ENCODE measurements at places on chromosomes 2 and 18.

GRCh38 chr18:65792456-65793074 is 41.8 kb downstream of the CDH7 start:
- DNase-seq, result no peak

DNA sequence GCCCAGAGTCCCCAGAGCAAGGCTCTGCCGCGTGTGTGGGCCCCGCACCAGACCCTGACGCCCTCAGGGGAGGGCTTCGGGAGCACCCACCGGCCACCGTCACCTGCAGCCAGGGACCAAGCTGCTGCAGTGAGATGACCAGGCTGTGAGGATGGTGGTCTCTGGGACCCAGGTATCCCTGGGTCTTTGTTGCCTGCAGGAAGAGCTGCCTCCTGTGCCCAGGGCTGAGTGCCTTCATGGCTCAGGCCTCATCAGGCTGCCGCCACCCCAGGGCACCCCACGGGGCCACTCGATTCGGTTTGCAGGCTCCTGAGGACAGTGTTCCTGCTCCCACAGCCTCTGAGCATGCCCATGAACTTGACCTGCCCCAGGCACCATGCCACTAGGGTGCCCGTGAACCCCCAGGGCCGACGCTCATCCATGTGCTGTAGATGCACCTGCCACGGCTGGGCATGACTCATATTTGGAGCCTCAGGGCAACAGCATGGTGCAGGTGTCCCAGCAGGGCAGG is 109.8 kb downstream of the FAM210A start:
- no peak for DNase-seq

GRCh38 chr18:28735731-28736130 is 558.8 kb upstream of the CDH2 start:
- no peak for DNase-seq

DNA sequence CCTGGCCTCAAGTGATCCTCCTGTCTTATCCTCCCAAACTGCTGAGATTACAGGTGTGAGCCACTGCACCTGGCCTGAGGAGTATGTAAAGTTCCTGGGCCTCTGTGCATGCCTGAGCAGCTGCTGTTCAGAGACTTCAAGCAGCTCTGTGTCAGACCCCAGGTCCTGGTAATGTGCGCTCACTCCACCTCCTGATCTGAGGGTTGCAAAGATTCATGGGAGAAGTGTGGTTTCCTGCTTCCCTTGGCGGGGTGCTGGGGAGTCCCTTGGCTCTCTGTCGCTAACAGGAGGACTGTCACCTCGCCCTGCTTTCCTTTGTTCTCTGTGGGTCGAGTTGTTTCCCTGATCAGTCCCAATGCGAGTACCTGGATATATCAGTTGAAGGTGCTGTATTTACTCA is 8.6 kb upstream of the IL36A start:
- DNase-seq, result peak; percentile 79

GRCh38 chr2:71452565-71452964 is 796 bp upstream of the DYSF start:
- DNase-seq, result no peak

GRCh38 chr2:102063487-102063911 is 71.7 kb downstream of the IL1R2 start:
- DNase-seq, result no peak

GRCh38 chr2:8223695-8224346 is 458.0 kb upstream of the ID2 start:
- no peak for DNase-seq

- DNase-seq, result no peak
Observed at GRCh38 chr18:62412231-62412979, 87.3 kb downstream of the TNFRSF11A start.

- DNase-seq, result no peak
Observed at GRCh38 chr18:78601349-78601748, 378.3 kb upstream of the SALL3 start.

DNA sequence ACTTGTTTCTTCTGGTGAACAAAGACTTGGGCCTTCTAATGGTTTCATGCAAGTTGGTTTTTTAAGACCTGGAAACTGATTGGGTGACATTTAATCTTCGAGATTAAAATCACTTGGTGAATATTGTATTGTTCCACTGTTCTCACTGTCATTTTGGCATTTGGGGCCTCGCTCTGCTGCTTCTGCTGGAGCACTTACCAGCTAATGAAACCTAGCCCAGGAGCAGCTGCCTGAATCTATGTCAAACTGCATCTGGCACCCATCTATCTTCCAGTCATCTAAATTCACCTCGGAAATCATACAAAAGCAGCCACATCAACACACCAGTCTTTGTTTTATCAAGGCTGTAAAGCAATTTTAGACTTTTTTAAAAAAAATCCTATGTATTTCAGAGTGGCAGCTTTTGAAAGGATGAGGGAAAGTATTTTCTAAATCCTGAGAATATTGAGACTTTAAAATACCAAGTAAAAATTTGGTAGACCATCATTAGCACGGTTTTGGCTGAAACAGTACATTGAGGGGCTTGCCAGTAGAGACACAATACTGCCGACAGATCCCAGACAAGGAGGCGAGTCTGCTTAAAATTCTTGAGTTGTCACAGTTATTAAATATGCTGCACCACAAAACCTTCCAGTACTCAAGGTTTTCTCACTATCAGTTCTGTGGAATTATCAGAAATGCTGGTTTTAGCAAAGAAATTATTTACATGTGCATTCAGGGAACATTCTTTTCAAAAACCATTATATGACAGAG is 26.1 kb upstream of the SERTAD2 start:
- no peak for DNase-seq

GRCh38 chr2:120174963-120175581 is 48.1 kb downstream of the TMEM185B start:
- DNase-seq, result peak; percentile 69

DNA sequence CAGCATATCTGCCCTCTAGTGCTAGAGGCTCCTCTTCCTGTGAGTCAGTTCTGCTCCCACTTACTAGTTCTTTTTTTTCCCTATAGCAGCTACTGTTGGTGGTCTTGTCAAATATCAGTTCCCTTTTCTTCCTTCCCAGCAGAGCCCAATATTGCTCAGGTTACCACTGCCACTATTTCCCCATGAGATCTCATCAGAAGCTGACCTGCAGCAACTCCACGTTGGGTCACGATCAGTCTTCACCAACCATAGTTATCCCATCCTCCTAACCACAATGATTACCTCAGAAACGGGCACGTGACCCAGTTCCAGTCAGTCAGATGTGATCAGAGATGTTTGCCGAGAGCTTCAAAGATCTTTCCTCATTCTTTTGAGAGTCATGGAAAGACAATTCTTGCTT is 59.7 kb upstream of the CAPN13 start:
- no peak for DNase-seq

GRCh38 chr2:8312221-8312620 is 369.6 kb upstream of the ID2 start:
- DNase-seq, result no peak

- no peak for DNase-seq
Observed at GRCh38 chr2:96984300-96984699, 2.1 kb downstream of the FAM178B start.

DNA sequence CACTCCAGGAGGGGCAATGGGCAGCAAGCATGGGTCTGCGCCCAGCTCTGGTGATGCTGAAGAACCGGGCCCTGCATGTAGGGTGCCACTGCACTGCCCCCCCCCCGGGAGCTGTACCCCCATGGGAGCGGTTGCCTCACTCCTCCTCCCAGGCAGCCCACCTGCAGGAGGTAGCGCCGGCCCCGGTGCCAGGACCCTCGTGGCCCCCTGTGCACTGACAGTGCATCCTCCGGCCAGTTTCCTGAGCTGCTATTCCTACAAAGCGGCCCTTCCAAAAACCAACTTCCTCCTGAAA is 109.4 kb downstream of the ZNF516 start:
- no peak for DNase-seq

DNA sequence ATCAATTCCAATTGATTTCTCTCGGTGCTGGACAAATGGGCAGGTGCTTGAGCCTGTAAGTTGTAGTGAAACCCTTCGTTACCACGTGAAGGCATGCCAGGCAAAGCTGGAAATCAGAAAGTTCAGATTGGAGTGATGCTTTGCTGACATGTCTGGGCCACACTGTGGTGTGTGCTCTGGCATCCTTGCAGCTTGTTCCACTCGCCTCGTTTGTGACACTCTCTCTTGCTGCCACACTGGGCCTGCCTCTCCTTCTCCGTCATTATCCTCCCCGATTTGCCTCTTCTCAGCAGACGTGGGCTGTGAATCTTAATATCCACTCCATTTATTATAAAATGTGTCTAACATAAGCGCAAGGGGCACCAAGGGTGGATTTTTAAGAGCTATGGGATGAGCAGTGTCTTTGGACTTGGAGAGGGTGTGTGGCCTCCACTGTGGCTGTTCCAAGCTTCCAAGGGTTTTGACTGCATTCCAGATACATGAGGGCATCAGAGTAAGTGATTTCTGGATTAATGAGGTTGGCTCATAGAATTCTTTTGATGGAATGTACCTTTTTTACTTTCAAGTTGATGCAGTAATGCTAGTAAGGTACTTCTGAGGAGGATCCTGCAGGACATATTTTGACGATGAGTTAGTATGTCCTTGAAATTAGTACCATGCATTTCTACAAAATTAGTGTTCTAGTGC is 238.8 kb downstream of the TPGS2 start:
- no peak for DNase-seq

DNA sequence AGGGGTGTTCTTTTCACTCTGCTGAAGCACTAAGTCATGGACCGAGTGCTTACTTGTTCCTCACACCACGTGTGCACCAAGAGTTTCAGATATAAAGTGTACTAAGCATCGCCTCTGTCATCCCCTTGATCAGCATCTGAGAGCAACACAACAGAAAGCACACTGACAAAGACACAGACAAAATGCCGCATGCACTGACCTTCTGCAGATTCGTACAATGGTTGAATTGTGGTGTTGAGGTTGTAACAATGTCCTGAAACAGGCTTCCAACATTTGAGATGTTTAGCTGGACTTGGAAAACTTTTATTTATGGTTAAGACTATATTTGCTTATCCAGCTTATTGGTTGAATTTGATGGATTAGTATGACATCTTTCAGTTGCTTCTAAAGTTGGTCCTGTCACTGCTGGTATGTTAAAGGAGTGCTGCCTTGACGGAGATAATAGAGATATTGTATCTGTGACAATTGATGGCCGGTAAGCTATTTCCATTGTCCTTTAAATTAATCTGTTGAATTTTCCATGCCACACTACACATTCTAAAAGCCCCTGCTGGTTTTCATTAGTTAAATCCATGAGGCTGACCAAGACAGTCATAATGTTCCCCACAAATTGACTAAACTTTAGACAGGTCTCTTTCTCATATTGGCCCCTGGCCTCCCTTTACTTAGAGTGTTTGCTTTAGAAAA is 99.9 kb downstream of the CBLN2 start:
- DNase-seq, result no peak

DNA sequence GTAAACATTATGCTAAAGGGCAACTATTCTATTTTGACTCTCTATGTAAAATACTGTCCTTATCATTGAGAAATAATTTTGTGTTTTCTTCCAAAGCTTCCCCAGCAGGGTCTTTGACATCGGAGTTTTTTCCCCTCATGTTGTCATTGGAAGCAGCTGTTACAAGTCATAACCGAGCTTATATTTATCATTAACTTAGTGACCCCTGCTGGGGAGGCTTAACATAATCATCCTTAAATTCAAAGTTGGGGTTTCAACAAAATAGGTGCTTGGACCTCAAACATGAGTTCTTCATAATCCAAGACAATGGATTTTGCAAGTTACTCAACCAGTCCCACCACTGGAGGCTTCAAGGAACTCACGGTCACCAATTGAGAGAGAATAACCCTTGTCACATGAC is 330.9 kb downstream of the DCC start:
- no peak for DNase-seq

- no peak for DNase-seq
Observed at GRCh38 chr2:83874066-83874465, 585.0 kb downstream of the SUCLG1 start.

GRCh38 chr2:54680397-54681041 is 42.9 kb upstream of the EML6 start:
- no peak for DNase-seq

DNA sequence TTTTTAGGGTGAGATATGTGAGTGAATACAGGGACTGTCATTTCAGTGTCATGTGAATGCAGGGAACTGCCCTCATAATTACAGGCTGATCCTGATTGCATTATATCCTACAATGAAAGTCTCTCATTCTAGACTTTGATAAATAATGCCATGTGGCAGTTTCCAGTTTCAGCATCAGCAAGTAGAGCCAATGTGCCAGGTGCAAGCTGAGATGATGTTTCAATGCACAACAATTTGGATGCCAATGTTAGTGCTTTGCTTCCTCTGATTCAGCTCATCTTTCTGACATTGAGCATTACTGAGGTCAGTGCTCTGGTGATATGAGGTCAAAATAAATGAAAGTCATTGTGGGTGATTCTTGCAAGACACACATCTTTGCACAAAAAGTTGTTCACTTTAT is 63.7 kb upstream of the TFPI start:
- DNase-seq, result no peak

DNA sequence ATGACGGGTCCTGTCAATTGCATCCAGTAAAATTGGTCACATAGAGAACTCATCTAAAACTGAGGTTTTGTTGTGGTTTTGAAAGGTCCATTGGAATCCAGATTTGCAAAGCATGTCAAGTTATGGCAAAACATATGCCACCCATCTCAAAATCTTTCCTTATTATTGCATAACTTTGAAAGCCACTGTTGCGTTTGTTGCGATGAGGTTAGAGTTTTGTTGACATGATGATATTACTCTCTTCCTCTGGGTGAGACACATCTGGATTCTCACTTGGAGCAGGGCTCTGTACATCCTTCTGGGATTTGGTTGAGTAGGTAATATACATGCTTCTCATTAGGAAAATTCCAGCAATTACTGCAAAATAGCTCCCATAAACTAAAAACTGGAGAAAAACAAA is 20.6 kb downstream of the SCYGR5 start:
- no peak for DNase-seq

DNA sequence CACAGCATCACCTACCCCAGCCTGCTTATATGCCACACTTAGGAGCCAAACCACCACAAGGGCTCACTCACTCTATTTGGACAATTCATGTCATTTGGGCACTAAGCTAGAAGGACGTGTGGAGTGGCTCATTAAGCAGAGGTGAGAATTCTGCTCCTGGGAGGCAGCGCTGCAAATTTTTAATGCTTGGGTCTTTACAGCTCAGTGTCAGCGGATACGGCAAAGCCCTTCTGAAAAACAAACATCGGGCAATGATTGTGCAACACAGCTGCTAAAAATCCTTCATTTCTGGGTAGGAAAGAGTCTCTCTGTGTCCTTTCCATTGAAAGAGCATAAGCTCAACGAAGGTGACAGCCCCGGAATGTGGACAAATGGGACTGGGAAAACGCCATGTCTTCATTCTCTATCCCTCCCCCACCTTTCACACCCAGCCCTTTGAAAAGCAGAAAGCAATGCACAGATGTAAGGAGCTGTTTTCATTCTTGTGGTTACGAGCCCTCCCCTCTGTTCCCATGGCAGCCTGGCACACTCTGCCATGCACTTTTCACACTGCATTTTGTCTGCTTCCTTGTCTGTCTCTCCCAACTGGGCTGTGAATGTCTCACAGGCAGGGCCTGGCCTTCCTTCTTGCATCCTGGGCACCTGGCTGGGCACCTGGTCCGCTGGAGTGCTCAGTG is 16.0 kb downstream of the TMEM177 start:
- no peak for DNase-seq

DNA sequence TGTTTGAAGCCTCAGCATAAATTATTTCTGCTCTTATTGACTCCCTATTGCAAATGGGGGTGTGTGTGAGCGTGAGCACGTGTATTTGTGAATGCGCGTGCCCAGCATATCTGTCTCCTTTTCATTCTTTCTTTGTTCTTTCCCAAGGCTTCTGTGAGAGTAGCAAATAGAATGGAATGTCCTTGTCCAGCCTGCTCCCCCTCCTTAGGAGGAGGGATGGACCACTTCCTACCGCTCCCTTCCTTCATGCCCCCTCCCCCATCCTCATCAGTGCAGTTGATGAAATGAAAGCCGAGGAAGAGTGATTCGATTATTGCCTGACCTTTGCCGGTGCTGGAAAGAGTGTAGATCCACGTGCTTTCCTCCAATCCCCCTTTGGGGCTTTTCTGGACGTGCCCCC is 102.0 kb downstream of the CPO start:
- DNase-seq, result no peak

Measured in CD4-positive, alpha-beta T cell treated with Interleukin-12 subunit alpha and Interleukin-12 subunit beta, for 1 hour (primary cell).